ENCODE measurements at places on chromosomes 4 and X. TPM values are rescaled to one million over a fixed set of nuclear protein-coding genes. Genes with fewer than 3 reads are reported as not detected.

The SMIM31 gene
- not detected for total RNA-seq

The MTNR1A gene
- 0.75 TPM for total RNA-seq

The ETNPPL gene
- 13.2 TPM for total RNA-seq

- DNase-seq: no peak
Measured at GRCh38 chr4:5746829-5747737, 36.1 kb downstream of the EVC start.

DNA sequence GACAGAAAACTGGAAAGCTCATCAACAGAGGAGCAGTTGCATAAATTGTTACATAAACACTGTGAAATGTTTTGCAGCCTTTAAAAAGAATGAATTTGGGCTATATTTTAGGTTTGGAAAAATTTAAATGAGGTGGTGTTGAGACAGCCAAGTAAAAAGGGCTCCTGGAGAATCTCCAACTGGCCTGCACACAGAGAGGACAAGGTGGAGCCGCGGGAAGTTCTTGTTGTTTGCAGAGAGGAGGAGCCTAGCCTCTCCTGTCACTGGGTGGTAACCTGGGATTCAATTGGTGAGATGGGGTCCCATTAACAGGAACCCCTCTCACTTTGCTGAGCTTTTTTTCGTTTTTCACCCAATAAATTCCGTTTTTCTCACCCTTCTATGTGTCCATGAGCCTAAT, 13.4 kb downstream of the GIMD1 start:
- peak; percentile 62 for DNase-seq

DNA sequence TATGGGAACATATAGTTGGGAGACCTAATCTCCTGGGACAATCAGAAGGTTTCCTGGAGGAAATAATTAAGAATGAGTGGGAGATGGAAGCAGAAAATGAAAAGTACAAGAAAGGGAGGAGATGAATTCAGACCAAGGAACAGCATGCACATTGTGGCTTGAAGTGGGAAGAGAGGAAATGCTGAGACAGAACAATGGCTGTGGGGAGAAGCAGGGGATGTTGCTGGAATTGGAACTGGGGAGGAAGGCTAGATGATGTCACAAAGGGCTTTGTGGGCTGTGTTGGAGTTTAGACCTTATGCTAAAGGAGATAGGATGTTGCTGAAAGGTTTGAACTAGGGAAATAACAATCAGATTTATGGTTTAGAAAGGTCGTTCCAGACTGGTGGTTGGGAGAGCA, 119.5 kb upstream of the DIPK2B start:
- no peak for DNase-seq

The SPANXC gene
- not detected for total RNA-seq

- no peak for DNase-seq
Measured at GRCh38 chrX:154327038-154327820, 31.6 kb downstream of the TKTL1 start.

DNA sequence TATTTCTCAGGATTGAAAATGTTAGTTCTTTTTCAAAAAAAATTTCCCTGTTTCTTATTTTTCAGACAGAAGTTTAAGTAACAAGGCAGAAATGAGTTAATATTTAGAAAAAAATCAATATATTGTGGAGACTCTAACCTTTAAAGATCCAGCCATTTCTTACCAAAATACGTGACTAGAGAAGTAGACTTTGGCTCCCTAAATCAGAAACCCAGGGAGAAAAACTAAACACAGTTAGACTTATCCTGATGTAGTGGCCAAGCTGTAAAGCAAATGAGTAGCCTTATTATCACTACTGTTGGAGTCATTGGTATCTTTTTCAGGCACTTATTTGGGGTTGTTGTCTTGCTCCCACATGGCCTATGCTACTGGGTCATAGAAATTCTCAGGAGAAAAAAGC, 1556.4 kb upstream of the ADGRL3 start:
- DNase-seq: no peak

DNA sequence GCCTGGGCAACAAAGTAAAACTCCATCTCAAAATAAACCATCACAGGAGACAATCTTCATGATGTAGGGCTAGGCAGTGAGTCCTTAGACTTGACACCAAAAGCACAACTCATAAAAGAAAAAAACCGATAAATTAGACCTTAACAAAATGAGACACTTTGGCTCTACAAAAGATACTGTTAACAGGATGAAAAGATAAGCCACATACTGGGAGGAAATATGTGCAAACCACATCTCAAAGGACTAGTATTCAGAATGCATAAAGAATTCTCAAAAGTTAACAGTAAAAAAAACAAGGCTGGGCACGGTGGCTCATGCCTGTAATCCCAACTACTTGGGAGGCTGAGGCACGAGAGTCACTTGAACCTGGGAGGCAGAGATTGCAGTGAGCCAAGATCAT, 13.2 kb downstream of the EFHC2 start:
- DNase-seq: no peak

The SOD3 gene
- total RNA-seq: 5.4 TPM

- no peak for DNase-seq
Measured at GRCh38 chrX:97790850-97791249, 907.1 kb downstream of the RPA4 start.

The ZNF732 gene
- 24.2 TPM for total RNA-seq

GRCh38 chr4:122700178-122700725, 32.3 kb upstream of the BBS12 start:
- DNase-seq: peak; percentile 60

GRCh38 chr4:24856586-24856985, 56.3 kb downstream of the CCDC149 start:
- peak; percentile 55 for DNase-seq

The STATH gene
- total RNA-seq: not detected

- no peak for DNase-seq
Measured at GRCh38 chr4:139282721-139283075, 2.7 kb upstream of the MGARP start.

The GUCY1B1 gene
- 3.4 TPM for total RNA-seq

The MAP9 gene
- 25.7 TPM for total RNA-seq

DNA sequence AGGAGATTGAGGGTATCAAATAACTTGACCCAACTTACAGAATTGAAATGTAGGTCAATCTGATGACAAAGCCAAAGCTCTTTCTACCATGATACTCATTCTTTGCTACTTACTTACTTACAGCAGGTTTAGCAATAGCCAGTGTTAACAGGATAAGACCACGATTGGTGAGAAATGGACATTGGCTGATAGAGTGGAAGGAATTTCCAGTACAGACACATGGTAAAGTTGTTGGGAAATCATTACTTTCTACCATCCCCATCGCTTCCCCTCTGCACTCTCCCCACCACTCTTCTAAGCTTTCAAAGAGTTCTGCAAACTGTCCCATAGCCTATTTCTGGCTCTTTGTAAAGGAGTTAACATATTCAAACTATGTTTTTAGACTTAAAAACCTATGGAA, 119.7 kb downstream of the CHRNA9 start:
- no peak for DNase-seq

GRCh38 chrX:81301877-81302276, 100.0 kb downstream of the SH3BGRL start:
- DNase-seq: no peak

DNA sequence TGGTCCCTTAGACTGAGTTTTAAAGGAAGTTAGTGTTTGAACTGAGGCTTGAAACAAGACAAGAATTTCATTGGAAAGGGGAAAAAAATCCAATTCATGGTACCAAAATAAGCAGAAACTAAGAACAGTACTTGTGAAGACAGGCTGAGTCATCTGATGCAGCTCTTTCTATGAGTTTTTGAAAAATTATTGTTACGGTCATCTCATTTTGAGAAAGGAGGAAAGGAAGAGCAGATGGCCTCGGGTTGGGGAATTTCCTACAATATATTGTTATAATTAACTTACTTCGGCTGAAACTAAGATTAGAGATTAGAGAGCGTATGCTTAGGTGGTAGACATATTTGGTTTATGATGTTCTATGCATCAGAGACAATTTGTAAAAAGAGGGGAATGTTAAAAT, 2164.8 kb upstream of the AGA start:
- DNase-seq: no peak

GRCh38 chr4:185011408-185011807, 6.9 kb upstream of the HELT start:
- DNase-seq: peak; percentile 89

The NXF2B gene
- total RNA-seq: 1.6 TPM

DNA sequence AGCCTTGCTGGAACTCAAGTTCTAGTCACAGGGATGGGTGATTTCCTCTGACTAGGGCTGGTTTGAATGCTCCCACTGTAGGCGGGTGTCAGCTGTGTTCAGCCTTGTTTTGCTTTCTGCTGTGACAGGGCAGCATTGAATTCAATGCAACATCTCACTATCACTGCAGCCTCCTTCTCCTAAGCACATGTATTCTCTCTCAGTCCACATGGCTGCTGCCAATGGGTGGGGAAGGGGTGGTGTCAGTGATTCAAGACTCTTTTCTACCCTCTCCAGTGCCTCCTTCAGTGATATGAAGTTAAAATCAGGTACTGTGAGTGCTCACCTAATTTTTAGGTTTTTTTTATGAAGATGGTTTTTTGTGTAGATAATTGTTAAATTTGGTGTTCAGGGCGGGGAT, 46.3 kb downstream of the COL4A5 start:
- no peak for DNase-seq

DNA sequence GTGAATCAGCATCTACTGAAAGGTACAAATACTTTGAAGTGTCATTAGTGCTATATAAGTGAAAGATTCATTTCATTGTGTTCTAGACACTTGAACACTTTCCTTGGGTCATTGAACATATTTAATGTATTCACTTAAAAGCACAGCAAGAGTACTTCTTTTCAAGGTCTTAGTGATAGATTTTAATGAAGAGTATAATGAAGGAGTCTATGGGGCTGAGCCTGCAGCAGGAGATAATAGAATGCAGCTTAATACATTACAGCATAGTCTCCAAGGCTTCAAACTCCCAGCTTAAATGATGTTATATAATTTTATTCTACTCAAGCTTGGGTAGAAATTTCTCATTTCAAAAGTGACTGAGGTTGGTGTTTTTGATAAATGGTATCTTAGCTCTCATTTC, 66.1 kb upstream of the VEGFC start:
- no peak for DNase-seq

GRCh38 chr4:78922207-78922606, 17.0 kb downstream of the PAQR3 start:
- DNase-seq: no peak

GRCh38 chr4:54958236-54958635, 167.2 kb downstream of the KDR start:
- DNase-seq: no peak

GRCh38 chr4:15336410-15337167, 91.2 kb upstream of the C1QTNF7 start:
- DNase-seq: peak; percentile 64

The ITGB1BP2 gene
- 6.8 TPM for total RNA-seq

- no peak for DNase-seq
Measured at GRCh38 chr4:83906561-83906960, 370.7 kb downstream of the GPAT3 start.

DNA sequence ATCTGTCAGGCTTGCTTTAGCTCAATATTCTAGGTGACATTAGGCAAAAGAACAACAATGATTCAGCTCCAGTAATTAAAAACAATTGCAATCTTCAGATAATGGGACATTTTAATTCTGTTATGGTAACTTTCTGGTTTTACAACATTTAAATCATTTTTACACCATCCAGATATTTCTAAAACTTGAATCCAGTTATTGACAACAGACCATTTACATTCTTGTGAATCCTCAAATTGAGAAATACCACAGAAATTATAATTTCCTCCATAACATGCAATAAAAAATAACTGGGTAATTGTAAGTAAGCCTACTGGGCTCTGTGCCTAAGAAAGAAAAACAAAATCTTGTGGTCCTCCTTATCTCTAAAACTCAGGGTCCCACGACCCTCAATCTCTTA, 195.0 kb upstream of the S100G start:
- no peak for DNase-seq

- DNase-seq: peak; percentile 55
Measured at GRCh38 chr4:155787113-155787710, 28.4 kb downstream of the GUCY1B1 start.

The KLHL13 gene
- 12.4 TPM for total RNA-seq

The IL2RG gene
- total RNA-seq: not detected

GRCh38 chrX:87664381-87664780, 146.8 kb downstream of the KLHL4 start:
- no peak for DNase-seq

The TCEAL5 gene
- total RNA-seq: 0.22 TPM

DNA sequence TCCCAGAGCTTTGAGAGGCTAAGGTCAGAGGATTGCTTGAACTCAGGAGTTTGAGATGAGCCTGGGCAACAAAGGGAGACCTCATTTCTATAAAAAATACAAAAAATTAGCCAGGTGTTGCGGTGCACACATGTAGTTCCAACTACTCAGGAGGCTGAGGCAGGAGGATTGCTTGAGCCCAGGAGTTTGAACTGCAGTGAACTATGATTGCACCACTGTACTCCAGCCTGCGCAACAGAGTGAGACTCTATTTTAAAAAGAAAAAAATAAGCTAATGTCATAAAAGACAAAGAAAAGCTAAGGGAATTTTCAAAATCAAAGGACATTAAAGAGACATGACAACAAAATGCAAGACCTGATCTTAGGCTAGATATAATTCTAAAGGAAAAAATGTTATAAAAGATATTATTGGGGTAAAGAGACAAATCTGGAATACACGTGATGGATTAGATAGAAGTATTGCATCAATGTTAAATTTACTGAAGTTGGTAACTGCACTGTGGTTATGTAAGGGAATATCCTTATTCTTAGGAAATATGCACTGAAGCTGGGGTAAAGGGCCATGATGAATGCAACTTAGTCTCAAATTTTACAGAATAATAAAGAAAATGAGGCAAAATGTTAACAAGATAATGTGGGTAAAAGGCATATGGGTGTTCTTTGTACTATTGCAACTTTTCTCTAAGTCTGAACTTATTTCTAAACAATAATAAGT, 75.2 kb downstream of the SPRY1 start:
- no peak for DNase-seq

The PPEF2 gene
- total RNA-seq: not detected

GRCh38 chr4:171880136-171880535, 66.9 kb downstream of the GALNTL6 start:
- DNase-seq: no peak

The NHSL2 gene
- total RNA-seq: 11.2 TPM

GRCh38 chr4:114385195-114385985, 213.2 kb upstream of the UGT8 start:
- DNase-seq: no peak

DNA sequence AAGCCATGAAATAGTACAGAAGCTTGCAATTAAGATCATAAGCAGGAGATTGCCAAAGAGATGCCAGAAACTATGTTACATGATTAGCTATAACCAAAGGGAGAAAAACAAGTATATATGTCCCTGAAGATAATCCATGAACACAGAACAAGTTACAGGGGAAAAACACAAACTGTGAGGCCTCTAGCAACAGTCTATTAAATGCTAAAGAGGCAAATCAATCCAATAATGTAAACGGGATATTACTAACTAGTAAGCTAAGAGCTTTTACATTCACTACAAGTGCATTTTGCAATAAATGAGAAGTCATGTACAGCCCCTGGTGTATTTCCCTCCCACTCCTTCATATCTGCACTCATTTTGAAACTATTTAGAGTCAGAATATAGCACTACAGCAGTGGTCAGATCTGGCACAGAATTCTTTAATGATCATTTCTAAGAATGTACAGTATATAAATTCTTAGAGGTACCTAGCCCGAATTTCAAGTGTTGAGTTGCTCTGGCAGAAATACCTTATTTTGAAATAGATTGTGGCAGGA, 449.8 kb upstream of the SMIM31 start:
- no peak for DNase-seq
